ENCODE measurements at places on chromosomes 2 and 18.

GRCh38 chr2:79715338-79715737, 202.5 kb downstream of the CTNNA2 start:
- no peak for DNase-seq

- no peak for DNase-seq
These were observed 1.2 kb upstream of the GRB14 start for GRCh38 chr2:164622338-164623106.

- no peak for DNase-seq
These were observed 250.2 kb downstream of the OTX1 start for GRCh38 chr2:63300835-63301234.

DNA sequence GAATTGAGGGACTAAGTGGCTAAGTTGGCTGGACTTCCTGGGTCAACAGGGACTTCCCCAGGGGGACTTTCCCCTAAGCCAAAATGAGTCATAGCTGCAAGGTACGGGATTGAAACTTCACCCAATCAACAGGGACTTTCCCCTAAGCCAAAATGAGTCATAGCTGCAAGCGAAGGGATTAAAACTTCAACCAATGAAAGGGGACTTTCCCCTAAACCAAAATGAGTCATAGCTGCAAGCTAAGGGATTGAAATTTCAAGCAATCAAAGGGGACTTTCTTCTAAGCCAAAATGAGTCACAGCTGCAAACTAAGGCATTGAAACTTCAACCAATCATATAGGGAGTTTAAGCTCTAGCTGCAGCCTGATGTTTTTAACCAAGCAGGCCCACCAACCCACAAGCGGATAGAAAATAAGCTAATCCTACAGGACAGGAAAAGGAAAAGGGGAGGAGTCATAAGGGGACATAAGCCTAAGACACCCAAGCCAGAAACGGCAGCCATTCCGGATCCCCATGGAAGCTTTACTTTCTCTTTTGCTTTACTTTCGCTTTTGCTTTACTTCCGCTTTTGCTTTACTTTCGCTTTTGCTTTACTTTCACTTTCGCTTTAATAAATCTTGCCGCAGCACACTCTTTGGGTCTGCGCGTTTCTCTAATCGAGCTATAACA, 1375.4 kb upstream of the CELF4 start:
- no peak for DNase-seq

- no peak for DNase-seq
These were observed 6.2 kb upstream of the MYL12B start for GRCh38 chr18:3255611-3256165.

DNA sequence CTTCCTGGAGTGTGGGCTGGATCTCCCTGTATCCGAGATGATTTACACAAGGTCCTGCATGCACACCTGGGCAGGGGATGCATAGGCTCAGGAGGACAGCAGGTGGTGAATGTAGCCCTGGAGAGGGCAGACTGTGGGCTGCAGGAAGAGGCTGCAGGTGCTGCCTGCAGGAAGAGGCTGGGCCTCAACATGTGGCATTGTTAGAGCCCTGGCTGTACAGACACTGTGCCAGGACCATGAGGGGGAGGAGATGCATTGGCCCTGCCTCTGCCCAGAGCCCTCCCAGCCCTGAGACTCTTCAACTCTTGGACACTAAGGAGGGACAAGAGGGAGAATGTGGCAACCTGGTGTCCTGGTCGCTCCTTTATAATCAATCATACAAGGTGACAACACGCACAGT, 392.8 kb downstream of the TNS1 start:
- no peak for DNase-seq

GRCh38 chr2:154046493-154046892, 174.8 kb downstream of the GALNT13 start:
- DNase-seq = no peak

DNA sequence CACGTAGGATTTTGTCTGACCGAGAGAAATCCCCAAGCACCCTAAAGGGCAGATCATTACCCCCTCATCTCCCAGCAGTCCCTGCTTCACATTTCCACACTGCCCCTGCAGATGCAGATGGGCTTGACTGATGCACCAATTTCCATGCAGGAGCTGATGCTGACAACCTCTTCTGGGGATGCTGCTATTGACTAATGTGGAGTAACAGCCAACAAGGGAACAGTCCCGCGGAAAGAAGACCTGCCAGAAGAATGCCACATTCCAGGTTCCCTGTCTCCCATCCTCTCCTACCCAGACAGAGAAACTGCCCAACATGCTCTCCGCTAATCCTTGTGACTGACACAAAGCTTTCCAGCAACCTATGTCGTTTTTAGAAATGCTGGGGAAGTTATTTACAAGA, 91.7 kb downstream of the AFF3 start:
- DNase-seq = no peak

- DNase-seq = no peak
These were observed 52.3 kb upstream of the CERS6 start for GRCh38 chr2:168403736-168404135.

GRCh38 chr2:216860426-216861137, 718 bp upstream of the TNP1 start:
- no peak for DNase-seq

DNA sequence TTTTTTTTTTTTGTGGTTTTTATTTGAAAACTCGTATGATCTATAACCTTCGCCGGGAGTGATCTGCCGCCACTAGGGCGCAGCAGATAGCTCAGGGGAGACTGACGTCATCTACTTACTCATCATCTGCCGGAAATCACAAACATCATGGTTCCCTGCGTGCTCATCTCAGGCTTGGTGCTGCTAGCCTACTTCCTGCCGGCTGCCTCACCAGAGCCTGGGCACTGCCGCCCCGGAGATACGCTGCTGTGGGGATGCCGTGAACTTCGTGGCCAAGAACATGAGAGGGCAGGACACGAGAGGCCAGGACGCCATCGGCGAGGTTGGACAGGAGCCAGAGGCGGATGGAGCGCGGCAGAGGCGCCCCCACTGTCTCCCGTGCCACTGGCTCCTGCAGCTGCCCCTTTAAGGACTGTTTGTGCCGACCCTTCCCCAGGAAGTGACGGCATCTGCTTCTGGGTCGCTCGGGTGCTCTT, 68.8 kb downstream of the DOK6 start:
- DNase-seq = no peak

DNA sequence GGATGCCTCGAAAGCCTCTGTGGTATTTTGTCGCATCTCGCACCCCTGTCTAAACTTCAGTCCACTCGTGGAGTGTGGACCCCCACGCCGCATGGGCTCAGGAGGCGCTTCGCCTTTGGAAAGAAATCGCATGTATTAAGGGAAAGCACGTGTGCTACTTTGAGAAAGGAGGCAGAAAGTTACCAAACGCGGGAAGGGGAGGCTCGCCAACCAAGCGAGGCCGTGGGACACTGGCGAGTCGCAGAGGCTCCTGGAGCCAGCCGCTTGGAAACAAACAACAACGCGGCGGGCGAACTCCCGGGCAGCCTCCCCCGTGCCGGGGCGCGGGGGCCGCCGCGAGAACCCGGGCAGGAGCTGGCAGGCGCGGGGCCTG, 455 bp upstream of the AGAP1 start:
- DNase-seq = no peak

DNA sequence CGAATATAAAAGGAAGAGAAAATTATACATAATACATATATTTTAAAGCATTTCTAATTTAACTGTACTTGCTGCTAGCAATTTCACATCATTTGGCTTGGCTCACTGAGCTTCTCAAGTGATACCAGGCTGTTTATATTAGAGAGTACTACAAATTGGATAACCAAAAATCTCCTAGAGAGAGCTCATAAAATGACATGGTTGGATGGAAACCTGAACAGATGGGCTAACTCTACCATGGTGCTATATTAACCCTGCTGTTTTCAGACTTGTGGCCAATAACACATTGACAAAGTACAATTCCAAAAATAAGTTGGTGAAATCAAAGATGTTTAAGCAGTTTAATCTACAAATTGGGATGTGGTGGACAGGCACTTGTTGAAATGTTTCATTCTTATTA, 364.4 kb upstream of the GCFC2 start:
- DNase-seq = no peak

- peak; percentile 83 for DNase-seq
These were observed 80.4 kb downstream of the SH3RF3 start for GRCh38 chr2:109209412-109209811.

GRCh38 chr2:164705412-164706167, 84.3 kb upstream of the GRB14 start:
- no peak for DNase-seq

- DNase-seq = peak; percentile 85
These were observed 3.9 kb downstream of the KCNK3 start for GRCh38 chr2:26696351-26696816.

DNA sequence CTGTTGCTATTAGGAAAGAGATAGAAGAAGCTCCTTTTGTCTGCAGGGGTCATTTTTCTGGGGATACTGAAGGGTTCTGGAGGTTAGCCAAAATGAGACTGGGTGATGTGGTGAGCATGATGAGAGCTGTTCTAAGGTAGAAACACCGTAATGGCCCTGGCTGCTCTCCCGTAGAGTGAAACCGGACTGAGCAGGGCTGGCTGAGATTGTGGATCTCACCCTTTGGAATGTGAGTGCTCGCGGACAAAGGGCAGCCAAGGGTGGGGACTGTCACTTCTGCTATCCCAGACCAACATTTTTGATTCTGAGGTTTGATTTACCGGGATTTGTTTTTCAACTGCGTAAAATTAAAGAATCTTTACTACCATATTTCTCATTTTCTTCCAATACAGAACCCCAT, 36.2 kb downstream of the TNFRSF11A start:
- DNase-seq = no peak

GRCh38 chr2:153455861-153456260, 22.7 kb downstream of the RPRM start:
- no peak for DNase-seq

DNA sequence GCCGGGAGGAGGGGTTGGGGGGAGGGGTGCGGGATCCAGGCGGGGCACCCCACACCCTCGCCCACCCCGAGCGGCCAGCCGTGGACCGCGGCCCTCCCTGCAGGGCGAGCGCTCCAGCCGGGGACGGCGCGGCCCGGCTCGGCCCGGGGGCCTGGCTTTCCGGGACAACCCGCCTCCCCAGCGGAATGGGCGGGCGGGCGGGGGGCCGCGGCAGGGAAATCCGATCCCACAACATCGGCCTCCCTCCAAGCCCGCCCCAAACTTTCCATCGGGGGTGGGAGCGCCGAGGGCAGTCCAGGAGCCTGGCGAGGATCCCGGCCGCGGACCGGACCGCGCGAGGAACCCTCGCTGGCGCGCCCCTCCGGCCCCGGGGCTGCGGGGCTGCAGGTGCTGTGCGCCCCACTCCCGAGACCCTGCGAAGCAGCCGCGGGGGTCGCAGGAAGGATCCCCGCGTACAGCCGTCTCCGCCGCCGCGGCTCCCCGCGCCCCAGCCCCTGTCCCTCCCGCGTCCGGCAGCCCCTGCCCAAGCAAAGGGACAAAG, 529 bp downstream of the SEMA4C start:
- DNase-seq = peak; percentile 83
